ENCODE measurements at places on chromosomes 7 and 10.

DNA sequence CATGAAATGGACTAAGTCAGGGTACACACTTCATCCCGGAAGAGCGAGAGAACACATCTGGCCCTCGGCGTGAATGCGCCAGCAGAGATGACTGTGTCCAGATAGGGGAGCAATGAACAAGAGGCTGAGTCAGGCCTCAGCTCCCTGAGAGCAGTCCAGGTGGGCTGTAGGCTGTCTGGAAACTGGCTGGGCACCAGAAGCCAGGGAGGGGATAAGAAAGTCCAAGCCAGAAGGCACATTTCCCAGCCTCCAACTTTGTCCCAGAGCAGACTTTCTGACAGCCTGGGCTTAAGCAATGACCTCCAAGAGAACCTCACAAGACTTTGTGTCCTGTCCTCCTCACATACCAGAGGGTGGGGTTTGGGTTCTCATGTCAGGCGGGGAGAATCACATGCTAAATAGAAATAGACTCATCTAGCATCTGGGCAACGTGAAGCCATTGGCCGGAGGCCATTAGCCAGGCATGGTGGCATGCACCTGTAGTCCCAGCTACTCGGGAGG is 157.2 kb downstream of the ARHGAP12 start:
- no peak for DNase-seq

- DNase-seq = no peak
Observed at GRCh38 chr10:101080933-101081931, 19.4 kb downstream of the KAZALD1 start.

GRCh38 chr7:98283887-98284222 is 2.4 kb downstream of the BRI3 start:
- DNase-seq = no peak

GRCh38 chr10:18217577-18217976 is 77.4 kb downstream of the CACNB2 start:
- DNase-seq = no peak

GRCh38 chr10:34236931-34237330 is 578.2 kb downstream of the PARD3 start:
- no peak for DNase-seq

DNA sequence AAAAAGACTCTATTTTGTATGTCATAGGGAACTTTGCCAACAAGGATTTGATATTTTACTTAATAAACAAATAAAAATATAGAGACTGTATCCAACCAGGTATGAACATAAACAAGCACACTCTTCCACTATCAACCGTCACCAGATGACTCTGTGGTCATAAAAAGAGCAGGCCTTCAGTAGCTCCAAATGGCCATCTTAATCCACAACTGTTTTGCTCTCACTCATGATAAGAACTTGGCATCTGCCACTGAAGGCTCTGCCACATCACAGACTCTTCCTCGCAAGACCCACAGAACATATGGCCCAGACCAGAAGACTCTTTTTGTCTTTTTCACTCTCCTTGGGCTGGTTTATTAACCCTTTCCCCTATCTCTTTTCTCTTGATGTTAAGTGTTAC is 98.7 kb upstream of the POM121L12 start:
- DNase-seq = no peak

All from activated T-cell treated with anti-CD3 and anti-CD28 coated beads for 1 hour (primary cell).